ENCODE measurements at places on chromosomes 11 and 22.
A peak's percentile ranks its signal among the peaks of the same experiment; 100 is the strongest.

GRCh38 chr11:121775276-121775675 is 322.5 kb upstream of the SORL1-AS1 start:
- no peak for DNase-seq

- no peak for DNase-seq
Observed at GRCh38 chr11:32366666-32367065, 68.7 kb downstream of the WT1 start.

DNA sequence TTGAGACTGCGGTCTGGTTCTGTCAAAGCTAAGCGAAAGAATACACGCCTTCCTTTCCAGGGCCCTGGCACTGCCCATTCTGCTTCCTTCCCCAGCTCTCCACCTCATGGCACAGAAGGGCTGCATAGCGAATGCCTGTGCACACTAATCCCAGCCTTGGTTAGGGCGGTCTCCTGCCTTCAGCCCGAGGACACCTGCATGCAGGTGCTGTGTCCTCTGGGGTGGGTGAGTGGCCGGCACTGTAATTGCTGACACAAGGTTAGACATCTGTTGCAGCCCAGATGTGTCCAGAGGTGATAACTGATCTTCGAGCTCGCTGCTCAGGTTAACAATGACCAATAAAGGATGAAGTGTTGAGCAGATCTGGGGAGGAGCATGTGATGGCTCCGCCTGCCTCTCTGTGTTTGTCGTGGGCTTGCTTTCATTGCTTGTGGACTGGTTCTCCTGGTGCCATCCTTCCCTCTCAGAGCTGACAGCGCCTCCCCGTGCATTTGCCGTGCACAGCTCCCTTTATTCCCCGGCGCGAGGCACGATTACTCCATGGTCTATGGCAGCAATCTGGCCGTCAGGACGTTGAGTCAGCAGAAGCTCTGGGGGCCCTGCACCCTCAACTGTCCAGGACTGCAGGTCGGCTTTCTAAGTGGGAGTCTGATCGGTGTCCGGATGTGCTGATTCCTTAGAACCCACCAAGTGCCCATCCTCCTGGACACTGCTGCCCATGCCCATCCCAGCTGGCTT is 1088.2 kb downstream of the BRD1 start:
- DNase-seq = no peak

DNA sequence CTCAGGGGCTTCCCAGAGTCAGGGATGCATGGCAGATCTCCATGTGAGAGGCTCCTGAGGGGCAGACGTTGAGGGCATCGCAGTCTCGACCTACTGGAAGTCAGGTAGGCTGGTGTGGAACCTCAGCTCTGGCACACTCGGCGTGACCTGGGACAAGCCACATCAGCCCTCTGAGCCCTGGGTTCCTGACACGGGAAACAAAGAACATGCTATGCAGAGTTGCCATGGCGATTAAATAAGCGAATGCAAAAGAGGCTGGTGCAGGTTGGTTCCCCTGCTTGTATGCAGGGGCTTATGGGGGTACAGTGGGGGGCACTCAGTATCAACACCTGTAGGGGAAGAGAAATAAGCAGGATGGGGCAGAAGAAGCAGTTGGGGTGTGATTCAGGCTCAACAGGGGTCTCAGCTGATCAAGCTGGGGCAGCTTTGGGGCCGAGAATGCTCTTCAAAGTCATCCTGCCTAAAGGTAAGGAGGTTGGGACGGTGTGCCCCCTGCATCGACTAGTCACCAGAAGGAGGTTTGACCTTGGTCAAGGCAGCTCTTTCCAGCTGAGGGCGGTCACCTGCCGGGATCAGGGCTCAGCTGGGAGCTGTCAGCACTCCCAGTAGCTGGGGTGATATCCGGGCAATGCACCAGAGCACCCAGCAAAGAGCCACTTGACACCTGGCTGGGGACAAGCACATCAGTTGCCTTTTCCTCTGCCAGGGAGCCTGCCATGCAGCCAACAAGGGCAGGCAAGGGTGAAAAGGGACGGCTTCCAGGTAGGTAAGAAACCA is 442.7 kb downstream of the MIAT start:
- DNase-seq = no peak

GRCh38 chr11:1847926-1848639 is 4.8 kb upstream of the LSP1 start:
- no peak for DNase-seq

DNA sequence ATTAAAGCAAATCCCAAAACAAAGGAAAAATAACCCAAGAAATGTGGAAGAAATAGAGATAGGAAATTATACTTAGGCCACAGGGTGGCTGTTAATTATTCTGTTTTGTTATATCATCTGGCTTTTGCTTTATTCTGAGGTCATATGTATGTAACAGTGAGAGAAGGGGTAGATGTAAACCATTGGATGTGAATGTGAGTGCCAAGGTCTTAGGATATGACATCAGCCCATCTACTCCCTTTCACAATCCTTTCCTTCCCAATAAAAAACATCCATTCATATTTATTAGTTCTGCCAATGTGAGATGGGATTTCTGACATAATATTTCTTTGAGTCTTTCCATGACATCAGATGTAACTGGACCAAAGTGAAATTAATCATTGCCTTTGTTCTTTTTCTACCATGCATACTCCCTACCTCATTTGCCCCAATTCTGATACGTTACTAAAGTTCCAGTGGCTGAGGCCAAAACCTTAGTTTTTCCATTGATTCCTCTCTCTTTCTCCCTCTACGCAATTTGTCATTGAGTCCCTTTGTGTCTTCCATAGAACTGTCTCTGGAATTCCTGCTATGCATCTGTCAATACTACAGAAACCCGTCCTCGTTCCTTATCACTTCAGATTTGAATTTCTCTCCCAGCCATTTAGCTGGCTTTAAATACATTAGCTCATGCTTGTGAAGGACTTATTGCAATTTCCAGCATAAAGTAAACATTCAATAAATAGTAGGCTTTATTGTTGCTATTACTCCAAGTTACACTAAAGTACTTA is 170.3 kb downstream of the ARHGAP42 start:
- no peak for DNase-seq

GRCh38 chr11:120529911-120530310 is 18.4 kb downstream of the GRIK4 start:
- DNase-seq = no peak

DNA sequence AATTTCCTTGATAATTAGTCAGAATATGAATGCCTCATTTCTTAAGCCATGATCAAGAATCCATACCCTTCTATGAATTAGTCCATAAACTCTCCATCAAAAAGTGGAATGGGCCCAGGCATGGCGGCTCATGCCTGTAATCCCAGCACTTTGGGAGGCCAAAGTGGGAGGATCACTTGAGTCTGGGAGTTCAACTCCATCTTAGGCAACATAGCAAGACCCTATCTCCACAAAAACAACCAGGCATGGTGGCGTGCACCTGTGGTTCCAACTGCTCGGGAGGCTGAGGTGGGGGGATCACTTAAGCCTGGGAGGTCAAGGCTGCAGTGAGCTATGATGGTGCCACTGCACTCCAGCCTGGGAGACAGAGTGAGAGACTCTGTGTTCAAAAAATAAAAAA is 52.1 kb upstream of the SHANK2 start:
- DNase-seq = no peak

- no peak for DNase-seq
Observed at GRCh38 chr22:32615874-32616564, 141.4 kb downstream of the FBXO7 start.

- no peak for DNase-seq
Observed at GRCh38 chr11:33001751-33002542, 13.7 kb upstream of the DEPDC7 start.

DNA sequence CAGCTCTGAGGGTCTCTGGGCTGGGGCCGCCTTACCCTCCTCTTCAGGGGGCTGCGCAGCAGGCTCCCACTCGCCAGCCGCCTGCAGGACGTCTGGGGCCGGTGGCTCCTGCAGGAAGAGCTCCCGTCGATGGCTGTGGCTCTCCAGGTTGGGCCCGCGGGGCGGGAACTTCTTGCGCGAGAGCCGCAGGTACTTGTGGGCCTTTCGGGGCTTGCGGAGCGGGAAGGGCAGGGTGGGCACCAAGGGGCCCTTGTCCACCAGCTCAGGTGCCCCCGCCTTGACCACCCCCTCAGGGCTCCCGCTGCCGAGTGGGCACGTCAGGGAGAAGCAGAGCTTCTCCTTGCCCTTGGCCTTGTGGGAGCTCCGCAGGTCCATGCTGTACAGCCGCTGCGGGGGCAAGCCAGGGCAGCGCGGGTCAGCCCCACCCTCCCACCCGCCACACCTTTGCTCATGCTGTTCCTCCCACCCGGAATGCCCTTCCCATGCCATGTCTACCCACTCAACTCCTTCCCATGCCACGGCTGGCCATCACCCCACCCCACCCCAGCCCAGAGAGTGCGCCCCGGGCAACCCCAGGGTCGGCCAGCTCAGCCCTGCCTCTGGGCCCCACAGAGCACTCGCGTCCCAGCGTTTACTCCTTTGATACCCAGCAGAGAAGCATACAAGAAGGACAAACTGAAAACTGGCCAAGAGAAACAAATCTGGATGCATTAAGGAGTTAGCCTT is 18.0 kb downstream of the CBX7 start:
- DNase-seq = no peak

- DNase-seq = no peak
Observed at GRCh38 chr11:26621132-26621531, 49.1 kb upstream of the MUC15 start.

GRCh38 chr11:107562647-107563208 is 2.8 kb downstream of the ALKBH8 start:
- DNase-seq = no peak

DNA sequence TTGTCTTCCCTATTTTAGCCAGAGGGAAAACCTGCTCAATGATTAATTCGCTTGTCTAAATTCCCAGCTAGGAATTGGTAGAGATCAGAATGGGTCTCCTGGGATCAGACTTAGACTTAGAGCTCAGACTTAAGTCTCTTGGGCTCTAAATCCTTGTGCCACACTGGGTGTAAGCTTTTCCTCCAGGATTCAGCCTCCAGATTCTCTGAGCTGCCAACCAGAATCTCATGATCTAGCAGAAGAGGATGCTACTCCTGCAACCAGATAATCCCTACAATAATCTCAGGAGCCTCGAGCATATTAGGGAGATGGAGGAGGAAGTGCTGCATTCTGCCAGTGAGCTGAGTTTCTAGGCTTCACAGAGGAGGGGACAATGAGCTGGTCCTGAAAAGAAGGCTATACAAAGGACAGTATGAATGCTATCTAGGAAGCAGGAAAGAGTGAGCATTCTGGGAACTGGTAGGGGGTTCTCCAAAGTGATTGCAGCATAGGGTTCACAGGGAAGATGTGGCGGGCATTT is 211.6 kb upstream of the SESN3 start:
- DNase-seq = no peak

DNA sequence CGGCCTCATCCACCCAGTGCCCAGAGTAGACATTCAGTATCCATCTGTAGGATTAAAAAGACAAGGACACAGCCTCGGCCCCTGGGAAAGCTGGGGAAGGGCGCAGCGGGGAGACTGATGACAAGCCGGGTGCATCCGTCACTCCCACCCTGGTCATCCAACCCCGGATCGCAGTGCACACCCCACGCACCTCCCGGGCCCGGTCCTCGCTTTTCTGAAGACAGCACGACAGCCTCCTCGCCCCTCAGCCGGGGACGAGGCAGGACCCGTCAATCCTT is 1.1 kb downstream of the FCHSD2 start:
- peak; percentile 38 for DNase-seq
